ENCODE measurements at places on chromosomes 11 and 22. TPM values are rescaled to one million over a fixed set of nuclear protein-coding genes. Genes with fewer than 3 reads are reported as not detected.

DNA sequence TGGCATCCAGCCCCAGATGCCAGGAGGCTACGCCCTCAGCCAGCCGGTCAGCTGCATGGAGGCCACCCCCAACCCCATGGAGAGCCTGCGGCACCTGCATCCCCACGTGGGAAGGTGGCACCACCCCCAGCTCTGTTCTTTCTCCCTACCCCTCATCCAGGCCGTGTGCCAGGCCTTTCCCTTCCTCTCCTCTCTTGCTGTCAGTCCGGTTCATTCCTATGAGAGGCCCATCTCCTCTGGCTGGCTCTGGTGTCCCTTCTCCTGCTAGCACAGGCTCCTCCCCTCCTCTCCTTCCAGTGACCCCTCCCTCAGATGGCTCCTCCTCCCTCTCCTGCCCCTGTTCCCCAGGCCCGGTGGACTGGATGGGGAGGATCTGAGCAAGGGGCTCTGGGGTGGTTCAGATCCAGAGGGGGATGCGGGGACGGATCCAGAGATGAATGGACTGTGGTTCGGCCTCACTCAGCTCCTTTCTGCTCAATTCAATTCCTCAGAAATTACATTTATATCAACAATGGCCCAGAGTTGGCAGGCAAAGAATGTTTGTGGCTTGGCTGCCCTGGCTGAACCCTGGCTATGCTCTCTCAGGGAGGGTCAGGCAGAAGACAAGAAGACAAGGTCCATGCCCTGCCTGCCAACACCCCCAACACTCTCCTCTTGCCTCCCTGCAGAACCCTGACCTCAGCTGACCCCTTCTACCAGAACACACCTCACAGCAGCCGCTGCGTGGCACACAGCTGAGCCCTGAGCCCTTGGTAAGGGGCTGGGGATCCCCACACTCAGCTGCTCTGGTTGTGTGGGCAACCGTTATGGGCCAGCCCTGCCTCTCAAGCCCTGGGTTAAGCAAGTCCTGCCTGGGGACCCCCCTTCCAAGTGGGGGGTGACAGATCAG is 18.5 kb upstream of the LRRC10B start:
- no peak for DNase-seq

- DNase-seq, result no peak
Measured at GRCh38 chr11:12674936-12675696, 895 bp downstream of the TEAD1 start.

DNA sequence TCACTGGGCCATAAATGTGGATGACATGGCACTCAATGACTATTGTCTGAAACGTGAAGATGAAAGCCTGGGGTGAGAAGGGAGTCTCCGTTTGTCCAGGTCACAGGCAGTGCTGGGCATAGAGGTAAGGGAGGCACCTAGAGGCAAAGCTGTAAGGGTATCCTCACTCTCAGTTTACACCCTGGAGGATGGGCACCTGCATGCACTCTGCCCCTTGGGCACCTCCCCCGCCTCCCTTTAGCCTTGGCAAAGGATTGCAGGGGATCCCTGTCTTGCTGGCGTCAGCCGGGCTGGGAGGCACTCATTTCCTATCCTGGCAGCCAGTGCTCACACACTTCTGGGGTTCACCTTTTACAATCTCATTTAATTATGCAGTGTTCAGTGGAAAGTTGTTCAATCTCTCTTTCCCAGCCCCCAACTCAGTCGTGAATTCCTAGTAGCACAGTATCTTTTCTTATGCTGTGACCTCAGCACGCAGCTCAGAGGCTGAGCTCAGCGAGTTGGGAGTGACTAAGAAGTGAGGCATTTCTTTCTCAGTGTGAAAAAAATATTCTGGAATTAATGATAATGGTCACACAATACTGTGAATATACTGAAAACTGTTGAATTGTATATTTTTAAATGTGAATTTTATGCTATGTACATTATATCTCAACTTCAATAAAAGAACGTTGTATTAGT is 866.6 kb downstream of the BRD1 start:
- no peak for DNase-seq

DNA sequence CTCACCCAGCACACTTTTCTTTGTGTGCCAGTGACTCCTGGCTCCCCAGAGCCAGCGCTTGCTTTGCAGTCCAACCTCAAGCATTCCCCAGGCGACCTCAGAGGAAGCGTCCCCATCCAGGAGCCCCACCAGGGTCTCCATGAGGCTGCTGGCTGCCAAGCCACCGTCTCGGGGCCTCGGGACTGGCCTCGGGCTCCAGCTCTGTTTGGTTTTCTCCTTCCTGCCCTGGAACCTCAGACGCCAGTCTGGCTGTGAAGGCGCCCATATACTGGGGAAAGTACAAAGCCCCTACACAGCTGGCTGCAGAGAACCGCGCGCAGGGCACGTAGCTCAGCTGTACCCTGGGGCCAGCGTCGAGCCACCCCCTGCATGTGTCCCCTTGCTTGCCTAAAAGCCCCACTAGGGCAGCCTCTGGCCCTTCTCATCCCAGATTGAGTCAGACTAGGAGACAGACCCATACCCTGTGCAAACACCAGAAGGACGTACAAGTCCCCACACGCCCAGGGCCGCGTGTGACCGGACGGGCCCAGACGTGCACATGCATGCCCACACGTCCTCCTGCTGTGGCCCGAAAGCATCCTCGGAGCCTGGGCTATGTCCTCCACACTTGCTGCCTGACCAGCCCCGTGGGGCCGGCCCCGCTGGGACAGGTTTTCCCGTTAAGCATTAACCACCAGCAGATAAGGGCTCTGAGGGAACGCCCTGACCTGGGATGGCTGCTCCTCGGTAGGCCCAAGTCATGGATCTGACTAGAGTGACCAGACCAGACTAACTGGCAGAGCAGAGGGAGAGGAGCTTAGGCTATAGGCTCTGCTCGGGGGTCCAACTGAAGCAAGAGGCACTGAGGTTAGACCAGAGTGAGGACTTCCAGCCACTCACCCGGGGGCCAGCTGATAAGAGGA is 4.2 kb upstream of the SYT8 start:
- no peak for DNase-seq

The IGF2 gene
- 1.3 TPM for total RNA-seq

DNA sequence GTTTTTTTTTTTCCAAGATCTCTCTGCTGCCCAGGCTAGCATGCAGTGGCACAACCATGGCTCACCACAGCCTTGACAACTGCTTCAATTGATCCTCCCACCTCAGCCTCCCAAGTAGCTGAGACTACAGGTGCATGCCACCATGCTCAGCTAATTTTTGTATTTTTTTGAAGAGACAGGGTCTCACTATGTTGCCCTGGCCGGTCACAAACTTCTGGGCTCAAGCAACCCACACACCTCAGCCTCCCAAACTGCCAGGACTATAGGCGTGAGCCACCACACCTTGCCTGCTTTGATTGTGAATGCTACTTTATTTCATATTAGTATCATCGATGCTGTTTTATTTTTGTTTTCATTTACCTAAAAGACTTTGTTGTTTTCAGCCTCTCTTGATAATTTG is 81.5 kb upstream of the GNAZ start:
- no peak for DNase-seq

The OR8U1 gene
- not detected for total RNA-seq
